T-helper 2 cell (primary cell): ENCODE measurements at places on chromosomes 3 and 15.

- no peak for DNase-seq
Observed at GRCh38 chr3:142459929-142460328, 12.1 kb upstream of the XRN1 start.

GRCh38 chr3:194386648-194387047, 12.4 kb downstream of the GP5 start:
- no peak for DNase-seq

DNA sequence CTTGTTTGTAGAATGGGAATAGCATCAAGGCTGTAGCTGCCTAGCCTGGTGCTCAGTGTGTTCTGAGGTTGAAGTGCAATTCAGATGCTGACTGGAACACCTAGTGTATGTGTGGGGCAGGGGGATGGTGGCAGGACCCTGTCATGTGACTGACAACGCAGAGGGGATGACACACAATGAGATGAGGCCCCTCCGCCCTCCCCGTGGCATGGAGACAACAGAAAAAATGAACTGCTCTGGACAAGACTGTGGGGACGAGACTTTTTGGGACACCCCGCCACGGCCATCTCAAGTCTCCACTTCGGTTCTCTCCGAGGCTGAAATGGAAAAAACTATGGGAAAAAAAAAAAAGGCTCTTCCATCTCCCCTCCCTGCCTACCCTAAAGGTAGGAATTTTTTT, 10.4 kb upstream of the SEC13 start:
- no peak for DNase-seq

DNA sequence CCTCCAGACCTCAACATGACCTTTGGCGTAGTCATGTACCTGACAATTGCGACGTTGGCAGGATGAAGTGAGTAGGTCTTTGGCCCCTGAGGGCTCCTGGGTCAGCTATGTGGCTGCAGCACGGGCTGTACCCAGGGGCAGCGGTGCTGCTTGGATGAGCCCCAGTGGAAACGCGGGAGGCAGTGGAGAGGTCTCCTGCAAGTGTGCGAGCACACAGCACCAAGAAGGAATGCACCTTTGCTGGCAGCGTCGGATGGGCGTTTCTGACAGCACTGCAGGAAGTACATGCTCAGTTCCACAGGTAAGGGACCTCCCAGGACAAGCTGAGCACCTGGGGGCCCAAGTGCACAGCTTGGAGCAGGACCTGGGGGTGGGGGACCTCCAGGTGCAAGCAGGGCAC, 67.4 kb upstream of the UNC13C start:
- no peak for DNase-seq

DNA sequence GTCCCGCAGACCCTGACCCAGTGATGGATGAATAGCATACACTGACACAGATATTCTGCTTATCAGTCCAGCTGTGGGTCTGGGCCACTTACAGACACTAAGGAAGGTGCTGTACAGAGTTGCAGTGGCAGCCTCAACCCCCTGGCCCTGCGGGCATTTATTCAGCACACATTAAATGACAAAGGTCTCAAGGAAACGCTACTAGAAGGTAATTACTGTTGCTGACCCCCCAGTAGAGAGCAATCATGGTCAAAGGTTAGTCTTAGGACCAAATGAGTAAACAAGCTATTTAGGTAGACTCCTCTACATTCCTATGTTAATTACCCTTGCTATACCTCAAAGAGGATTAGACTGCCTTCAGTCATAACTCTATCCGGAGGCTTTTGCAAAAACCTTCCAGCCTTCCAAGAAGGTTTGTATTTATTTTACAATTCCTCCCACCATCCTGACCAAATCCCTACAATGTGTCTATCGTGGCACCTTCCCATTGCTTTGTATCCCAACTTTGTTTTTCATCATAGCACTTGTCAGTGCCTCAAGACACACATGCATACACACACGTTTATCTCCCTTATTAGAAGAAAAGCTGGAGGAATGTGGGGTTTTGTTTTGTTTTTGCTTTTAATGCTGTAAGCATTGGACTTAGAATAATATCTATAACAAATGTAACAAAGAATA, 227.9 kb downstream of the PYDC2 start:
- no peak for DNase-seq

GRCh38 chr3:114286266-114286665, 7.6 kb upstream of the TIGIT start:
- no peak for DNase-seq

DNA sequence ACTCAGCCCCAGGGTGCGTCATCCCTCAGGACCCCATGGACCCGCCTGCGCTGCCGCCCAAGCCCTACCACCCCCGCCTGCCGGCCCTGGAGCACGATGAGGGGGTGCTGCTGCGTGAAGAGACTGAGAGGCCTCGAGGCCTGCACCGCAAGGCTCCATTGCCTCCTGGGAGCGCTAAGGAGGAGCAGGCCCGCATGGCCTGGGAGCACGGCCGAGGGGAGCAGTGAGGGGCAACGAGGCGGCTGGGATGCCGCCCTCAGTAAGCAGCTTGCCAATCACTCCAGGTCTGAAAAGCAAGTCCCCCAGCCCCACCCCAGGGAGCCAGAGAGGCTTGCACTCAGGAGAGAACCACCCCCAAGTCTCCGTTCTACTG, 3.8 kb upstream of the MANF start:
- no peak for DNase-seq
